Right atrium auricular region (tissue), 2 donors: ENCODE measurements at places on chromosomes 7 and 10. TPM values are rescaled to one million over a fixed set of nuclear protein-coding genes. Genes with fewer than 3 reads are reported as not detected.

Gene GPER1
- 6.9 TPM for total RNA-seq

Gene FAM237B
- total RNA-seq = not detected

Gene SFTPA1
- total RNA-seq = not detected

- H3K36me3 ChIP-seq = no peaks in the 10 kb centered on the region
- H3K4me3 ChIP-seq = no peak overlapping the region
- no peaks in the 10 kb centered on the region for H3K27me3 ChIP-seq
- DNase-seq = no peak
Observed at GRCh38 chr10:22699976-22700375, 14.4 kb downstream of the PIP4K2A start.

- no peaks in the 10 kb centered on the region for H3K4me1 ChIP-seq
- H3K4me3 ChIP-seq = no peak overlapping the region
- H3K27me3 ChIP-seq = no peaks in the 10 kb centered on the region
- H3K27ac ChIP-seq = peak overlapping the region; percentile 43
- H3K36me3 ChIP-seq = no peaks in the 10 kb centered on the region
- no peak for DNase-seq
Observed at GRCh38 chr10:25047591-25048301, 31.3 kb downstream of the THNSL1 start.

- no peak for DNase-seq
- no peak overlapping the region for H3K4me3 ChIP-seq
- no peaks in the 10 kb centered on the region for H3K36me3 ChIP-seq
- H3K27me3 ChIP-seq = no peaks in the 10 kb centered on the region
- H3K4me1 ChIP-seq = no peaks in the 10 kb centered on the region
Observed at GRCh38 chr10:96310321-96310669, 6.1 kb downstream of the DNTT start.

GRCh38 chr7:4692055-4692454 is 10.0 kb downstream of the FOXK1 start:
- peaks cover 61% of the 10 kb centered on the region for H3K4me1 ChIP-seq
- H3K27me3 ChIP-seq = no peaks in the 10 kb centered on the region
- no peak overlapping the region for H3K4me3 ChIP-seq
- H3K27ac ChIP-seq = peak overlapping the region; percentile 48
